ENCODE measurements at places on chromosomes 6 and 20. TPM values are rescaled to one million over a fixed set of nuclear protein-coding genes. Genes with fewer than 3 reads are reported as not detected.

DNA sequence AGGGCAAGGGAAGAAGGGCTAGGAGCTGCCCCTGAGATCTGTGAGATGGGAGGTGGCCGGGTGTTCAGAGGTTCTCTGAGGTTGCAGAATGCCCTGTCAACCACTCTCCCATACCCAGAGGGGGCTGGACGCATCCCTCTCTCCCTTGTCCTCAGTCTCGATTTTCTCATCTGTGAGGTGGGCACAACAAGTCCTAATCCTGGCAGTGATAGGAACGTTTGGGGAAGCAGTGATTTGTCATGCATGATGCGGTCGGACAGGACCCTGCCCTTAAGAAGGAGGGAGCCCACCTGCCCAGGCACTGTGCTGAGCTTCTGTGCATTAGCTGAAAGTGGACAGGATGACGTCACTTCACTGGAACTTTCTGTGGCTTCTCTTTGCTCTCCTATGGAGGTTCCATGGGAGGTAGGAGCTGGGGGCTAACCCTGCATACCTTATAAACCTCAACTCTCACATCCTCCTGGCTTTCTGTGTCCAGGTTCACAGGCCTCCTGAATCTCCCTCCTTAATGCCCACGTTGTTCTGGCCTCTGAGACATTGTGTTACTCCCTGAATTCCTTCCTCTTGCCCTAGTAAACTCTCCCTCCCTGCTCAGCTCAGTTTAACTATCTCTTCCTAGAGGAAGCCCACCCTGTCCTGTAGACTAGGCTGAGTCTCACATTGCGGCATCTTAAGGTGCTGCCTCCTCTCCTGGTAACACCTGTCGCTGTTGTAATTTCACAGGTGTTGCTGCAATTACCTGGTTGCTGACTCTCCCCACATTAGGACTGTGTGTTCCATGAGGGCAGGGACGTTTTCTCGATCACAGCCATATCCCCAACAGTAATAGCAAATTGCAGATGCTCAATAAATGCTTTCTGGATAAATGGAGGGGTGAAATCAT, 30.1 kb upstream of the CSNK2A1 start:
- no peak for DNase-seq

- no peak for DNase-seq
Observed at GRCh38 chr6:110201151-110201884, 21.1 kb downstream of the CDC40 start.

CST7 gene
- 6.4 TPM for total RNA-seq

PDE10A gene
- total RNA-seq = 75.3 TPM

- DNase-seq = no peak
Observed at GRCh38 chr6:108653949-108654348, 93.2 kb downstream of the FOXO3 start.

DNA sequence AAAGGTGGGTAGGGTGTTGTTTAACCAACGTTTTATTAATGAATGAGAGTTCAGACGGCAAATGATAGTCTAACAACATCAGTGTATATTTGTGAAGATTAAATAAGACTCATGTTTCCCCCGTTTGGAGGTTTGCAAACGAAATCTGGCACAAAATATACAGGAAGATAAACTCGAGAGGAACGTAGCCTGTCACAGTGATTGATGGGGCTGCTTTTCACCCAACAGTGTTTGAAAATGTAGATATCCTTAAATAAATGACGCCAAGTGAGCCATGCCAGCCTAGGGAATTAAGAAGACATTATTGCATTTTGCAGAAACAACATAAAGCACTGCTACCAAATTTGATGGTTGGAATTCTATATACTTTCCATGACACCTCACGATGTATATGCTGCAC, 696.5 kb upstream of the FLRT3 start:
- DNase-seq = no peak

DNA sequence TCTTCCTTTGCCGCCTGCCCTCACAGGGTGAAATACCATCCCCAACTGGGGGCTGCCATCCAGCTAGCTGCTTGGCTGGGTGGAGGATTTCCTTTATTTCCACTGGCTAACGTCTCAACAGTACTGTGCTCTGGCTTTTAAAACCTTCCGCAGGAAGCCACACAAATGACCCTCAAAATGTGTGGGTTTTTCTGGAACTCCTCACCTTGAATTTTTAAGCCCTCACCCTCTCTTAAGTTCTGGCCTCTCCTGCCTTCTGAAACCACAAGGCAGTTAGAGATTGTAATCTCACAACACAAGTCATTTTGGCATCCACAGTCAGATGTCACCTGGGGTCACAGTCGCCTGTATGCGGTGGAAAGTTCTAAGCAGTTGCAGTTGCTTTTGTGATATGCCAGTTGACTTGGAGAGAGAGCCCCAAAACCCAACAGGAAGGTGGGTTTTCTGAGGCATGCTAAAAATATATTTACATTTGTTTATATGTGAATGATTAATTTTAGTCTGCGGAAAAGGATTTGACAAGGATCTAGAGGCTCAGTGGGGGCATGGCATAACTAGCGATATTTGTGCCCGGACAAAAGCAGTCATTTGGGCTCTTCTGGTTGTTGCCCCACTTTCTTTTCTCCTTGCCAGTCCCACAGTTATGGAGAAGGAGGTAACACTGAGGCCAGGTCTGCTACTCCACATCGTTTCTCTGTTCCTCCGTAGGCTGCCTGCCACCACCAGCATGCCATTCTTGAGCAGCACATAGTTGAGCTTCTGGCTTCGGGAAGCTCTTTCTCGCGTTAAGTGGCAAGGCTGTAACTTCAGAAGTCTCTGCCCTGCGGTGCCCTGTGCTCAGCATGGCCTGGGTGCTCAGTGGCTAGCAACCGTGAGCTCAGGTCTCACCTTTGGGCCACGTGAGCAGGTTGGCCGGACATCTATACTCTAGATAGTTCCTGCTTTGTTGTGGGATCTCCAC, 335.3 kb downstream of the CD83 start:
- DNase-seq = no peak

GRCh38 chr6:13881621-13882165, 43.1 kb upstream of the RNF182 start:
- no peak for DNase-seq

DNA sequence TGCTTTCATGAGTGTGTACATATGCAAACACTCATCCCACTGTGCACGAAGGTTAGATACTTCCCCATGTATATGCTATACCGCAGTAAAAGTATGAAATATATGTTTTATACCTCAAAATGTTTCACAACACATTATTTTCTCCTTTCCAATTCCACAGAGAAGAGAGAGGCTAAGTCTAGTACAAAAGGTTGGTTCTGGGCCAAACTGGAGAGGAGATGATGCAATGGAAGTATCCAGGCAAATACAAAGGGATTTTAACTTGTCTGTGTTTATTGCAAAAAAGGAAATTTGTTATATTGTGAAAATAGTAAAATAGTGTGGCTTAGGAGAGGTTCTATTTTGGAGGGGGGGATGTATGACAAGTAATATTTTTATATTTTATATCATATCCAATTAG, 112.6 kb downstream of the PLCB1 start:
- no peak for DNase-seq

All from omental fat pad (tissue), 4 donors.